Foreskin fibroblast (primary cell): ENCODE measurements at places on chromosomes 3 and 15.

- DNase-seq = no peak
Measured at GRCh38 chr15:62826561-62826960, 216.0 kb upstream of the TPM1 start.

DNA sequence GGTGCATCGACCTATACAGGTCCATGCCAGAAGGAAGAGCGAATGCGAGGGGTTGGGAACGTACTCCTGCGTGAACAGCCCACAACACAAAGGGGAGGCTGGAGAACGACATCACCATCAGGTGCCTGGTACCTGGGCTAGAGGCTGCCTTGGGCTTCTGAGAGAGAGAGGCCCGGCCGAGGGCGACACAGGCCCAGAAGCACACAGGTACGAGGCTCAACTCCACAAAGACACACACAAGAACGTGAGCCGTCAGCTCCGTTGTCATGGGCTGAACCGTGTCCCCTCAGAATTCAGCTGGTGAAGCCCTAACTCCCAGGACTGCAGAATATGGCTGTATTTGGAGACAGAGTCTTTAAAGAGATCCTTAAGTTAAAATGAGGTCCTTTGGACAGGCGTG, 134.3 kb downstream of the ATP10A start:
- no peak for DNase-seq

DNA sequence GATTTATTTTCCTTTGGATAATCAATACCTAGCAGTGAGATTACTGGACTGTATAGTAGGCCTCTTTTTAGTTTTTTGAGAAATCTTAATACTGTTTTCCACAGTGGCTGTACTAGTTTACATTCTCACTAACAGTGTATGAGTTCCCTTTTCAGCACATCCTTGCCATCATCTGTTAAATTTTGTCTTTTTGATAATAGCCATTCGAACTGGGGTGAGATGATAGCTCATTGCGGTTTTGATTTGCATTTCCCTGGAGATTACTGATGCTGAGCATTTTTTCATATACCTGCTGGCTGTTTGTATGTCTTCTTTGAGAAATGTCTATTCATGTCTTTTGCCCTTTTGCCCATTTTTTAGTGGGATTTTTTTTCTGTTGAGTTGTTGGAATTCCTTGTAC, 210.8 kb downstream of the CGGBP1 start:
- DNase-seq = no peak

GRCh38 chr15:74193299-74193718, 9.3 kb downstream of the STRA6 start:
- peak; percentile 79 for DNase-seq

DNA sequence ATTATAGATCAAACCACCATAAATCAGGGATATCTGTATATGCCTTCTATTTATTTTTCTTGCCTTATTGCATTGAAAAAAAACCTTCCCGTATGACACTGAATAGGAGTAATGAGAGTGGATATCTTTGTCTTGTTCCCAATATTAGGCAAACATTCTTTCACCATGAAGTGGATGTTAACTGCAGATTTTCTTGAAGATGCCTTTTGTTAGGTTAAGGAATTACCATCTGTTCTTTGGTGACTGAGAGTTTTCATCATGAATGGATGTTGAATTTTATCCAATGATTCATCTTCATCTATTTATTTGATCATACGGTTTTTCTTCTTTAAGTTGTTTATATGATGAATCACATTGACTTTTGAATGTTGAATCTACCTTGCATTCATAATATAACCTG, 47.1 kb upstream of the MECOM start:
- DNase-seq = no peak

GRCh38 chr3:191198932-191199331, at the start of gene OSTN:
Gene OSTN, plus strand, starts transcription at chr3:191199241. Its CDS starts 13,292 bp downstream, at chr3:191212533.
- no peak for DNase-seq

DNA sequence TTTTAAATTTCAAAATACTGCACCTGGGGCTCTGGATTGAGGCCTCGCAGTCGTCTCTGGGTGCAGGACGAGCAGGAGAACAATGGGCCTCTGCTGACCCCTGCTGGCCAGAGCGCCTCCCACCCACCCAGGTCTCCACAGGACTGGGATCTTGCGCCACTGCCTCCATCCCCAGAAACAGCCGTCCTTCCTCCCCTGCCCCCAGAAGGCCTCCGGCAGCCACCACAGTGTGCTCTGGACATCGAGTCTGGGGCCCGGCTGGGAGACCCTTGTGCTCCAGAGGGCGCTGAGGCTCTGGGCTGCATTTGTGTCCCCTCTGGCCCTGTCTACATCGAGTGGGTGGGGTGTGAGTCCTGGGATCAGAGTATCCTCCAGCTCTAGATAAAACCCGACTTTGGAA, 6.7 kb upstream of the ACSBG1 start:
- peak; percentile 63 for DNase-seq

DNA sequence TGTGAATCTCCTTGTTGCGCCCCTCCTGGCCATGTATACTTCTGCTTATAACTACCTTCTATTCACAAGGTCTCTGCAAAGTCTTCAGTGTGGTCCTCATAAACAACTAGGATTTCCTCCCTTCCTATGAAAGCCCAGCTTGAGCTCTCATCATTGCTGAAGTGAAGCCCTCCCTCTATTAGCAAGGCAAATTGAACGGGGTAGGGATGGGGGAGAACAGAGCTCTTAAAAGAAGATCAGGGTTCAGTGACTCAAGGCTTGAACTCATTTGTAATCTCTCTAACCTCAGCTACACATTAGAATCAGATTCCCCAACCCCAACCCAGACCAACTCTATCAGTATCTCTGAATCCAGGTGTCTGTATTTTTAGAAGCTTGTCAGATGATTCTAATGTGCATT, 88.3 kb upstream of the ST8SIA2 start:
- no peak for DNase-seq

GRCh38 chr3:37741644-37742043, 120.0 kb upstream of the CTDSPL start:
- DNase-seq = peak; percentile 31

DNA sequence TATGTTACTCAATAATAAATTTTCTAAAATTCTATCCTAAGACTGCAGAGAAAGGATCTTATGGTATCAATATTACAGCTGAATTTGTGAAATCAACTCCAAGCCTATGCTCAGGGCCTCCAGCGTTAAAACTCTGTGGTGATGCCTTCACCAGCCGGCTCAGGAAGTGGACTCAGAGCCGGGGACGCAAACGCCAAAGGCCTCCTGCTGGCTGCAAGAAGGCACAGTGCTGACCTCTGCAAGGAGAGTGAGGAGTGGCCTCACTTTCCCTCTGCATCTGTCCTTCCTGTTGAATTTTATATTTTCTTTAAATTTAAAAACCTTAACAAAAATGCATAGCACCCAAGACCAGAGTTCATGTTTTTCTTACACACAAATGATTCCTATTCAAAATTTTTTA, 48.5 kb downstream of the HERC2 start:
- DNase-seq = peak; percentile 32

GRCh38 chr15:89783861-89784685, 7.9 kb downstream of the MESP2 start:
- DNase-seq = no peak

DNA sequence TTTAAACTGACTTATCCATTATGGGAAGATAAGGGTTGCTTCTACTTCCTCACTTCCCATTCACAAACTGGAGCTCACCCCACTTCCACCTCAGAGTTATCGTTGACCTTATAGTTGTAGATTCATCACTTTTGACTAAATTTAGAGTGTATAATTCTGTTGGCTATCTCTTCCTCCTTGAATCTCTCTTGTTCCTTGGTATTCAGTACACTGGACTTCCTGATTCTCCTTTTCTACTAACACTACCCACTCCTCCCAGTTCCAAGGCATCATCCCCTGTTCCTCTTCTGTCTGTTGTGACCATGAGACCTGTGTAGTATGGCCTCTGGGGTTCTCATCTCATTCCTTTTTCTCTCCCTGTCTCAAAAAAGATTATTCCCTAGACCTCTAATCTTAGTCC, 5.9 kb upstream of the GPR87 start:
- DNase-seq = no peak

DNA sequence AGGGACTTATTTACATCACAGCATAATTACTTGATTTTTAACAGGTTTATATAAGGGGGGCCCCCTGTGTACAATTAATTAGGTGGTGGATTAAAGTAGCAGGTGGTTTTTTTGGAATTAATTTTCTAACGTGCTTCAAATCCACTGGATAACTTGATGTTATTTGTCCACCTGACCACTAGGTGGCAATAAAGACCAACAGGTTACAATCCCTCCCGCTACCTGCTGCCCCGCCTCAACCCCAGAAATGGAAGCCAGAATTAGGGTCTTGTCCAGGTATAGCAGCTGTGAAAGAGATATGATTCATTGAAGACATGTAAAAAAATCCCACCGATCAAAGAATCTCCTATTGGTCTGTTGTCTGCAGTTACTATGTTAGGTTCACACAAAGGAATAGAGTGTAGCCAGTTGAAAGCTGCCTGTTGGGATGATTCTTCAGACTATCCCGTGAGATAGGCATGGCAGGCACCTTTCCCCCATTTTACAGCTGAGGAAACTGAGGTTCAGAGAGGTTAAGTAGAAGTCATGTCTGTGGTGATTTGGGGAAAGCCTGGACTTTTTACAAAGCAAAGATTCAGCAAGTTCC, 44.0 kb downstream of the MFSD1 start:
- DNase-seq = peak; percentile 55
